ENCODE measurements at places on chromosomes 2 and 18.

- DNase-seq, result peak; percentile 21
Observed at GRCh38 chr2:84865181-84865783, 15.6 kb downstream of the TRABD2A start.

GRCh38 chr2:113187771-113188170, 14.0 kb downstream of the PSD4 start:
- DNase-seq, result no peak

DNA sequence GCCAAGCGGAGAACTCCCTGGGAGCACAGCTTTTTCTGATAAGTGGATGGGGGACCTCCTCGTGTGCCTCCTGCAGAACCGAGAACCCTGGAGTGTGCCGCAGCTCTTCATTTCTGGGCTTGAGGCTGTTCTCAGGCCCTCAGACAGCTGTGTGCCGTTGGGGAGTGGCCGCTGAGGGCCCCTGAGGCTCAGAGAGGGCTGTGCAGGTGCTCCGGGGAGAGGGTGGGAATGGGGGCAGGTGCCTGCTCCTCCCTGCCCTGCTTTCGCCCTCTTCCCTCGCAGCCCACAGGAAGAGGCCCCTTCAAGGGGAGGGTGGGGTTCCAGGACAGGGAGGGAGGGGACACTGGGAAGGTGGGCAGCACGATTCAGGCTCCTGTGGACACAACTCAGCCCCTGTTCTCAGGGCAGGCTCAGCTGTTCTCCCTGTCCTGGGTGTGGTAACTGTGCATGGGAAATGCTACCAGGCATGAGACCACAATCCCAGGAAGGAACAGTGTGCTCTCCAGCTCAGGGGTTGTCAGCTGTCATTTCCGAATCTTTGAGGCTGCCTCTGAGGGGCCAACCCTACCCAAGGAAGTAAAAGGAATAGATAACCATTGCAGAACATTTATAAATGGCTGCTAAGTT, 11.3 kb downstream of the LCT start:
- no peak for DNase-seq

DNA sequence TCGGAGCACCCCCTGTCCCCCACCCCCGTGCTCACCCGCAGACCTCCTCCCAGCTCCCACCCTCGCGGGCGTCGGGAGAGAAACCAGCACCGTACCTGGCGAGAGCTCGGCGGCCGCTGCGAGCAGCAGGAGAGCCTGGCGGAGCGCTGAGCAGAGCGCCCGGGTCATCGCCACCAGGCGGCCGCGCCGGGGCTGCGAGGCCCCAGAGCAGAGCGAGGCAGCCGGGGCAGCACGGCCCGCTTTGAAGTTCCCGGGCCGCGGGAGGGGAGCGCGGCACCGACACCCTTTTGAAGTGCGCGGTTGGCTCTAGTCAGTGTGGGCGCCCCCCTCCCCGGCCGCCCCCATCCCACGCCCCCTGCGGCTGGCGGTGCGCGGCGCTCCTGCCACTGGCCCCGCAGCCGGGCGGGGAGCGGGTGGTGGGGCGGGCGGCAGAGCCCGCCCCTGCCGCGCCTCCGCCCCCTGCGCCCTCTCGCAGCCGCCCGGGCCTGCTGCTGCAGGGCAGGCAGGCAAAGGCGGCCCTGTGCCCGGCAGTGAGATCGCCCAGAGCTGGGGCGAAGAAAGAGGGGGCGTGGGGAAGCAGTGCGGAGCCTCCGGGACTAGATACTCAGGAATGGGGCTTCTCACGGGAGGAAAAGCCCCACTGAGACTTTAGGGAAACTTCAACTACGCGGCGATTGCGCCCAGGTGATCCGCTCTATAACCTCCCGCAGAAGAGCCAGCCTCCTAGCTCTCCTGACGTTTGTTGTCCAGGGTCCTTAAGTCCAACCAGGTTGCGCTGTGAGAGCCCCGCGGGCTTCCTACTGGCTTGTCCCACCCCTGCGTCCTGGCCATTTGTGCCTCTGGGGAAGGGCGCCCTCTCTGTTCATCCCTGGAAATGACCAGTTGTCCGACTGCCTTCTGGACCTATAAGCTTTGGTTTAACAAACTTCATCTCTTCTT, at the start of gene ACVR1C:
Gene ACVR1C, minus strand, starts transcription at position 388 of the 939 bp plus-strand sequence. Its CDS starts 220 bp downstream, at position 168.
- peak; percentile 11 for DNase-seq

- no peak for DNase-seq
Observed at GRCh38 chr2:233247744-233248143, 3.7 kb upstream of the ATG16L1 start.

DNA sequence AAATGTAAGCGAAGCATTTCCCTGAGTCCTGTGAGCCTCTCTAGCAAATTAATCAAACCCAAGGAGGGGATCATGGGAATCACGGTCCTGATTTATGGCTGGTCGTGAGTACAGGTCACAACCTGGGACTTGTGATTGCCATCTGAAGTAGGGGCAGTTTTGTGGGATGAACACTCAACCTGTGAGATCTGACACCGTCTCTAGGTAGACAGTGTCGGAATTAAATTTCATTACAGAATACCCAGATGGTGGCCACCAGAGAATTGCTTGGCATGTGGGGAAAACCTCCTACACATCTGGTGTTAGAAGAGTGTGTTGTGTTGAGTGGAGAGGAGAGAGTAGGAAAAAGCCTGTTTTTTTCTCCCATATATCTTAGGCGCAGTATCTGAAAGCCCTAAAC, 12.5 kb downstream of the CAPN14 start:
- DNase-seq, result no peak
